ENCODE measurements at places on chromosomes 12 and 14.

GRCh38 chr12:102781117-102781516 is 135.9 kb downstream of the PAH start:
- DNase-seq: no peak

- no peak for DNase-seq
Observed at GRCh38 chr12:1453810-1454209, 140.6 kb downstream of the FBXL14 start.

DNA sequence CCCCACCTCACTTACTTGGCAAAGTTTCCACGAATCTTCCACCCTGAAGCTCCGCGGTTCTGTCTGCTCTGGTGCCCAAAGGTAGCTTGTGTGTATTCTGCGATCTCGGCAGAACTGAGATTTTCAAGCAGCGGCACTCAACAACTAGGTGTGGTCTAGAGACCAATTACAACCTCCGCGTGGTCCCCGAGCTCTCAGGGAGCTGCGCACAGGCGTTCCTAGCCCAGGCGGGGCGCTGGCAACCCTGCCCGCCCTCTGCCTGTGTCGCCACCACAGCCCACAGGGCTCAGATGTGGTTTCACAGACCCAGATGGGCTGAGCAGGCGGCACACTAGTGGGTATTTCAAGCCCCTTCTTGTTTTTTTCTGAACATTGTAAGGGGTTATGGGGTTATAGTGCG is 1.5 kb upstream of the DIABLO start:
- no peak for DNase-seq

DNA sequence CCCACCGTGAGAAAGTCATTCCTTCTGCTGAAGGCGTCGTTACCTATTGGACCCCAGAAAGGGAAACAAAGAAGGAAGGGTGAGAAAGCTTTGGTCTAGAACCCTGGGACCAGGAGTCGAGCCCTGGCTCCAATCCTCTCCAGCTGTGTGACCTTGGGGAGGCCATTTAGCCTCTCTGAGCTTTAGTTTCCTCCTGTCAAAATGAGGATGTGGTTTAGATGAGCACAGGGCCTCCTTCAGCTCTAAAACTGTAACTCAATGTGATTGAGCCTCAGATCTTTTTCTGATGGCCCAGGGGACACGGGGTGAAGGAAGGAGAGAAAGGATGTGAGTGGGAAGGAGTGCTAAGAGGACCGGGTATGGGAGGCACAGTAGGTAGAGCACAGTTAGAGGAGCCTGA is 7.7 kb downstream of the JDP2 start:
- no peak for DNase-seq

DNA sequence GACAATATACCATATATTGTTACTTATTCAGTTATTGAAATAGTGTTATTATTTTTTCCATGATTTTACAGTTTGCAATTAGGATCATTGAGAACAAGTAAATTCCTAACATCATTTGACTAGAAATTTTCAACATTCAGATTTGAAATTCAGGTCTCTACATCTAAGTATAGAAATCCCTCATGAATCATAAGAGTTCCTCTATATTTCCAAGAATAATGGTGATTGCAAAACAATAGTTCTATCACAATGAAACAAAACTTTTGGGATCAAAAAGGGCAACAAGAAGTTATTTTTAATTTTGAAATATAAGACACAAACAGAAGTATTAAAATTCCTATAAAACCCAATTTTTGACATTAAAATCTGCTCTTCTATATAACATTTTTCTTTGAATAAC is 10.8 kb downstream of the CLEC1A start:
- no peak for DNase-seq

DNA sequence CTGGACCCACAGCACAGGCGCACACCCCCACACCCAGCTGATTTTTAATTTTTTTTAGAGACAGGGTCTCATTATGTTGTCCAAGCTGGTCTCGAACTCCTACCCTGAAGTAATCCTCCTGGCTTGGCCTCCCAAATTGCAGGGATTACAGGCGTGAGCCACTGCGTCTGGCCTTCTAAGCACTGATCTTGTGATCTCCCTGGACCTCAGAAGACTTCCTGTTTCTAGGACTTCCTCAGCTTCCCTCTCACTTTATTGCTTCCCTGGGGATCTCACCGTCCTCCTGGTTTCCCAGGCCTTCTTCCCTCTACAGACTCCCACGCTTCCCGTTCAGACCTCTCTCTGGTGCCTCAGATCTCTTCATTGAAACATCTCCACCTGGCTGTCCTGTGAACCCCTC is 13.8 kb downstream of the ZNF839 start:
- no peak for DNase-seq

DNA sequence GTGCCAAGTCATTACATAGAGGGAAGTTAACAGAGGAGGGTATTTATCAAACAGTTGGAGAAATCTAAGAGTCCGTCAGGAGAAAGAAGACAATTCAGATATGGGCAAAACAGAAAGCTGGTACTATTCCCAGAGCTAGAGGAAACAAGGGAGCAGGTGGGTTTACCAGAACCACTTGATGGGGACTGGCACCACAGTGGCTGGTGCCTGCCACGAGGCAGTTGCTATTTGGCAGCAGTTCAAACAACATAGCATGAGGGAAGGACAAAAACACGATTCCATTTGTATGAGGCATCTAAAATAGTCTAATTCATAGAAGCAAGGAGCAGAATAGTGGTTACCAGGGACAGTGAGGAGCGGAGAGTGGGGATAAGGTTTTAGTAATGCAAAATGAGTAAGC is 24.6 kb upstream of the KLRD1 start:
- no peak for DNase-seq

DNA sequence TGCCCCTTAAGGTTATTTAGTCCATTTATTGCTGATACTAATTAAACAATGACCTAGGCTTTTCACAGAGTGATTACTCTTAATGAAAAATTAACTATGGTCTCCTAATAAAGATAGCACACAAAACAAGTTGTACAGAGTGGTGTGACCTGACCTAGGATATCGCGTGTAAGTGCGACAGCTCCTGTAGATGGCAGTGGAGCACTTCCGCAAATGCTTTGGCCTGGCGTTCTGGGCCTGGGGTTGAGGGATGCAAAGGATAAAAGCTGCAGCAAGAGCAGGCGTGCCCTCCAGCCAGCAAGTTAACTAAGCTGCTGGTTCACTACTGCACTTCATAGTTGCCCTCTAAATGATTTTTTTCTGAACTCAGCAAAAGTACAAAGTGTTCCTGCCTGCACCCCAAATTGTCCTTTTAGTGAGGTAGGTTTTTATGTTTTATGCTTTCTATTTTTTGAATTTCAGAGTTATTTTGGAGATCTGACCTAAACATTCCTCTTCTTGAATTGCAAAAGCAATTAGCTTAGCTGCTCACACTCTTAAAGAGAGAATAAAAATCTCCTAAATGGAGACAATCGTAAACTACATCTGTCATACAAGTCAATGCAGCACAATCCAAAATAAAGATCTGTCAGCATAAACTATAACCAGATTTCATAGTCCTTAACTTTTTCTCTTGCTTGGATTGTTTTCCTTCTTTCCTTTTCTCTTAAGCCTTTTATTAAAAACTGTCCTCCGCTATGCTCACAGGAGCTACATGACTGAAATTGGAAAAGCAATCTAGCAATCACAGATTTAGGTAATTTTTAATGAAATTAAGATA is 379.6 kb downstream of the LRIG3 start:
- peak; percentile 90 for DNase-seq

- no peak for DNase-seq
Observed at GRCh38 chr12:76313299-76313698, 34.9 kb downstream of the BBS10 start.

DNA sequence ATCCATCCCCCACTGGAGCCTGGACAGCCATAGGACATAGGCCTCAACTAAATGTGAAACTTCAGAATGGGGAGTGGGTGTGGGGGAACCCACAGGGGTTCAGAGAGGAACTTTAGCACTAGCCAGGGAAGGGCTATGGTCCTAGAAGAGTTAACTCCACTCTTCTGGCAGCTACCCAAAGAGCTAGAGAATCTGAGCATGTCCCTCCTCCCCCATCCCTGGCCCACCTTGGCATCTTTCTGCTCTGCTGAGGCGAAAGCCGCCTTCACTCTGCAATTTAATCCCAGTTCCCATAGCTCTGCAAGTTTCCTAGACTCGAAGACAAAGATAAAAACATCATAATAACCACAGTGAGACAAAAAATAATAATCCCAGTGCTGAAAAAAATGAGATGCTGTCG is 214.7 kb upstream of the RTL1 start:
- no peak for DNase-seq

DNA sequence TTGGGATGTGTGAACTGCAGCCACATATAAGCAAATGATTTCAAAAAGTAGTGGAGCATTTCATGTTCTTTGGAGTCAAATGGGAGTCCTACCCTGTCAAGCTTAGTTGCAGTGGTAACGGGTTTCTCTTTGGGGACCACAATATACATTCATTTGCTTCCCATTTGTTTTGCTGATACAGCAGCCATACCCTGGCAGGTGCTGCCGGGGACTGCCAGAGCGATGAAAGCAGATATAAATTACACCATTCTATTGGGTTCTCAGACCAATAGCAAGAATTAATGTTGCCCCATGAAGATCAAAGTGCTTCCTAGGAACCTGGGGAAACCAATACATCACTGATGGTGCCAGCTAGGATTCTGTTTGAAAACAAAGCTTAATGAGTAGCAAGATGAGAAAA is 1621.5 kb upstream of the FLRT2 start:
- no peak for DNase-seq

DNA sequence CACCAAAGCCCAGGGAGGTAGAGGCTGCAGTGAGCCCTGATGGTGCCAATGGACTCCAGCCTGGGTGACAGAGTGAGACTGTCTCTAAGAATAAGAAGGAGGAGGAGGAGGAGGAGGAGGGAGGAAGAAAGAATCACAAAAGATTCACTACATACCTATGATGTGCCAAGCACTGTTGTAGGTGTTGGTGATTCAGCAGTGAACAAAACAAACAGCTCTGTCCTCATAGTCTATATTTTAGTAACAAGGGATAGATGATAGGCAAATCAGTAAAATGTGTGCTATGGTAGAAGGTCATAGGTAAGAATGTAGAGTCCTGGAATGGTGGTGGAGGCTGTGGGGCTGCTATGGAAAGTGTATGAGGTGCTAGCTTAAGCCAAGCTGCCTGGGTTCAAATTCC is 18.0 kb upstream of the ABHD12B start:
- no peak for DNase-seq

GRCh38 chr12:105214670-105215375 is 21.2 kb downstream of the APPL2 start:
- peak; percentile 68 for DNase-seq

GRCh38 chr14:95841668-95842067 is 35.0 kb upstream of the TUNAR start:
- no peak for DNase-seq

DNA sequence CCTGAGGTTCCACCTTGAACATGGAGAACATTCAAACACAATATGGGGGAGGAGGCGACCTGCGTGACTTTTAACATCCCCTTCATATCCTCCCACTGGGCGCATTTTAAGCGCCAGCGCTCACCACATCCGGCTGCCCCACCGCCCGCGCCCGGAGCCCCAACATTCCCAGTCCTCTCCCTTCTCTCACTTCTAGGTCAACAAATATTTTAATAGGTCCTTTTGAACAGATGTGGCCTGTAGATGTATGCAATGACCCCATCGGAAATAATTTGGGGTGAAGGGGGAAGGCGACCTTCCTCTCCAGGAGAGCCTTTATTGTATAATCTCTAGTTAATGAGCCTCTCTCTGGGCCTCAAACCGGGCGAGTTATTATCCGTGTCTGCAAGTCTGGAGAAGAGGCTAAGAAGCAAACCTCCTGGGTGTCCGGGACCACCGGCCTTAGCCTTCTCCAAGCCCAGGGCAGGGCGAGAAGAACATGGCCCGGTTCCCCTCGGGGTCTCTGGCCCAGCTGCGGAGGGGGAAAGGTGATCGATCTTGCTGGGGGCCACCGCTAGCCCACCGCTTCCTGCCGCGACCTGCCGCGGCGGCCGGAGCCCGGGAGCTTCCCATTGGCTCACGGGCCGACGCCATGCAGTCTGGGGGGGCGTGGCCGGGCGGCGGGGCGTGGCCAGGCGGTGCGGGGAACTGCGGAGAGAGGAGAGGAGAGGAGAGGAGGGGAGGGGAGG is 83.2 kb upstream of the HMGA2 start:
- peak; percentile 81 for DNase-seq

DNA sequence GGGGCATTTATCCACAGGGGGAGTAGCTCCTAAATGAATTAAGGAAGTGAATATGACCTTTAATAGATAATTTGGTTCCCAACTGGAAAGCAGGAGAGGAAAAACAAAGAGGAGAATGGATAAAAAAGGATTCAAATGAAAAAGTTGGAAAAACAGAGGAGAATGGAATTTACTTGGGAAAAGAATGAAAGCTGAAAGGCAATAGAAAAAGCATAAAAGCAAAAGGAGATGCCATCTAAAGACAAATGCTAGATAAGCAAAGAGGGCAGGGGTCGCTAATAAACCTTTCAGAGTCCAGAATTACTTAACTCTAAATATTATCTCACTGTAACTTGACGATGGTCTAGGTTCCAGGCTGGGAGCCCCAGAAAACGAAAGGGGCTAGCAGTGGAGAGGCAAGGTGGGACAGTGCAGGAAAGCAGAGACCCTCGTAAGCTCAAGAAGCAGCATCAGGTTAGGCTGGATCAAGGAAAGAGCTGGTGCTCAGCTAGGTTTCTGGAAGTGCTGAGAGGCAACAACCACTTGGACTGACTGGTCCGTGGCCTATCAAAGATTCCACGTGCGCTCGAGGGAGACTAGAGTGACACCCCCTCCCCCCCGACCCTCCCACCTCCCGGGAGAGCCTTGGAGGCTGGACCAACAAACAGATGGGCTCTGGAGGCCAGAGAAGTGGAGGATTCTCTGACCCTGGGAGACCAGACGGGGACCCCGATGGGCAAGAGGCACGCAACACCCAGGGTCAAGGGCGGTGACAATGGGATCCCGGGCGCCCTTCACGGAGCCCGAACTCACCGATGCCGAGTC is 1.2 kb downstream of the SLC2A13 start:
- DNase-seq: peak; percentile 6

DNA sequence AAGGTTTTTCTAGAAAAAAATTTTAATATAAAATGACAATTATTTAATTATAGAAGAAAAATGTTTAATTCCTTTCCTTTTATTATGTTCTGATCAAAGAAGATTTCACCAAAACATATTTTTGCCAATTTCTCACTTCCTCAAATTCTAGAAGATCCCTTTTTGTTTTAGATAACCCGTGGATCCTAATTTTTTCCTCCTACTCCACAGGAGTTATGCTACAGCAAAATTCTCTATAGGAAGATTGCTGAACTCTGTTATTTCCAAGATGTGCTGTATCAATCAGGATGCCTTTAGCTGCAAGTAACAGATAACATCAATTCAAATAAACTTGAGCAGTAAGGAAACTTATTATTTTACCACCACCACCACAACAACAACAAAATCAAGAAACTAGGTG is 3.8 kb upstream of the SNX6 start:
- DNase-seq: no peak

DNA sequence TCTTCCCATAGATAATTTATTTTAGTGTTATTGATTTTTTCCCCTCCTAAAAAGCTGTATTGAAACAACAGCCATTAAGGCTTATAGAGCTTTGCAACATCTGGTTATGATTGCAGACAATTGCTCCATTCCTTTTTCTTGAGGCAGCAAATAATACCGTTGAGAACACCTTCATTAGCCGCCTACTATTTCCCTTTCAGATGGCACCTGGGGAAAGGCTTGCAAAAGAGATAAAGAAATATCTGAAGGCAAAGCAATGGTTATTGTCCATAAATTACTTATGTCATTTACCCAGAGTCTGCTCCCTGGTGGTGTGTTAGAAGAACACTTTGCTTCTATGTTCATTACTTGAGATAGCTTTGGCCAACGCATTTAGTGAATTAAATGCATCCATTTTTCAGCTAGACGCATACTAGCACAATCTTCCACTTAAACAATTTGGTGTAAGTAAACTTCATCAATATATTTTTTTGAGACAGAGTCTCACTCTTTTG is 377.8 kb downstream of the KCNH5 start:
- DNase-seq: peak; percentile 2

GRCh38 chr14:101458741-101459550 is 102.3 kb upstream of the DIO3 start:
- DNase-seq: no peak

All from EH (cell line).